ENCODE measurements at places on chromosomes 1 and 21. TPM values are rescaled to one million over a fixed set of nuclear protein-coding genes. Genes with fewer than 3 reads are reported as not detected.

The CCDC27 gene
- total RNA-seq, result not detected

The FAM163A gene
- not detected for total RNA-seq

The LRRC38 gene
- not detected for total RNA-seq

The ZMYND12 gene
- 0.54 TPM for total RNA-seq

The NEXN gene
- 5.3 TPM for total RNA-seq

All from foreskin keratinocyte (primary cell).